GM12878 (cell line): ENCODE measurements at places on chromosomes 3 and 15.
A peak's percentile ranks its signal among the peaks of the same experiment; 100 is the strongest.

- no peak for DNase-seq
- no peak overlapping the region for H3K4me3 ChIP-seq
- H3K36me3 ChIP-seq = no peaks in the 10 kb centered on the region; the same call in 1 of the 2 replicates
- H3K27me3 ChIP-seq = no peaks in the 10 kb centered on the region
These were observed 15.5 kb downstream of the DZIP3 start for GRCh38 chr3:108605028-108605427.

DNA sequence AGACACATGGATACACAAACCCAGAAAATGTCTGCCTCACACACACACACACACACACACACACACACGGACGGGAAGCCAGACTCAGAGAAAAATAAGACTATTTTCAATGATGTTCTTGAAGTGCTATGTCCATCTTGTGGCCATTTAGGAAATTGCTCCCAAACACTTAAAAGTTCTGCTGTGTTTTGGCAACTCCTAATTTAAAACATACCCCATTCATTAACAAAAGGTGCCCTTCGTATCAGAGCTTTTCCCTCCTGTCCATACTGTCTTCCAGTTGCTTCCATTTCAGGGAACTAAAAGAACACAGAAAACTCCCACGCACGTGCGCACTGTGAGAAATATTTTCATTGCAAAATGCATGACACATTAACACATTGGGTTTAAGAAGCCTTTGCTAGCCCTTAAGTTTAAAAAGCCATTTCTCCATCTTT, 44.6 kb downstream of the SLC12A1 start:
- no peaks in the 10 kb centered on the region for H3K4me1 ChIP-seq
- H3K27ac ChIP-seq = no peak overlapping the region
- no peak overlapping the region for H3K4me3 ChIP-seq
- no peaks in the 10 kb centered on the region for H3K36me3 ChIP-seq
- H3K27me3 ChIP-seq = no peaks in the 10 kb centered on the region; the same call in none of the 2 replicates
- DNase-seq = peak; percentile 17

- H3K36me3 ChIP-seq = no peaks in the 10 kb centered on the region
- peaks cover 3% of the 10 kb centered on the region; the same call in 1 of the 2 replicates for H3K27me3 ChIP-seq
- no peak overlapping the region for H3K4me3 ChIP-seq
- H3K27ac ChIP-seq = no peak overlapping the region
These were observed 231.0 kb upstream of the IGF1R start for GRCh38 chr15:98417346-98417745.

- no peak overlapping the region for H3K27ac ChIP-seq
- peaks cover 13% of the 10 kb centered on the region for H3K4me1 ChIP-seq
- H3K4me3 ChIP-seq = no peak overlapping the region
- H3K36me3 ChIP-seq = no peaks in the 10 kb centered on the region
- H3K27me3 ChIP-seq = no peaks in the 10 kb centered on the region
These were observed 161.5 kb downstream of the FOXP1 start for GRCh38 chr3:71421820-71422566.

- H3K27ac ChIP-seq = peak overlapping the region; percentile 94
- H3K4me3 ChIP-seq = peak overlapping the region; percentile 91
- H3K27me3 ChIP-seq = no peaks in the 10 kb centered on the region
- DNase-seq = peak; percentile 5
- H3K4me1 ChIP-seq = peaks cover 7% of the 10 kb centered on the region
These were observed 1.0 kb upstream of the ARIH1 start for GRCh38 chr15:72472992-72473610.

- no peaks in the 10 kb centered on the region for H3K36me3 ChIP-seq
- H3K27me3 ChIP-seq = no peaks in the 10 kb centered on the region; the same call in 1 of the 2 replicates
- H3K27ac ChIP-seq = no peak overlapping the region
- no peak for DNase-seq
- no peak overlapping the region for H3K4me3 ChIP-seq
These were observed 100.8 kb downstream of the SLCO3A1 start for GRCh38 chr15:91954292-91954691.

DNA sequence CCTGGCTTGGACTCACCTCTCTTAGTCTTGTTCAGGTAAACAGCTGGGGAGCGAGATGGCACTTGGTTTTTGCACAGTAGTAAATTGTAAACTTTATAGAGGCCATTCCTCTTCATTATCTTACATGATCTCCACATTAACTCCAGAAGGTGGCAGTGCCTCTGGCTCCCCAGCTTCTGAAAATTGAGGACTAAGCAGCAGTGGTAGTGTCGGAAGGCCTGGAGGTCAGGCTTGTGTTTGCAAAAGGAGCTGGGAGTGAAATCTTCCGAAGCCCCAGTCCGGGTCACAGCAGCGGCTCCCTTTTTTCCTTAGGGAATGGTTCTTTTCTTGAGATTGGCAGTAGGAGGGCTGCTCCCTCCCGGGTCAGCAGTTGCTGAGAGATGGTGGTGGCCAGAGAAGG, 85.7 kb downstream of the FNDC3B start:
- no peaks in the 10 kb centered on the region for H3K4me1 ChIP-seq
- H3K27ac ChIP-seq = no peak overlapping the region
- no peak for DNase-seq

- no peak overlapping the region for H3K4me3 ChIP-seq
- H3K27ac ChIP-seq = no peak overlapping the region
- no peaks in the 10 kb centered on the region for H3K27me3 ChIP-seq
- no peaks in the 10 kb centered on the region for H3K4me1 ChIP-seq
- H3K36me3 ChIP-seq = no peaks in the 10 kb centered on the region
These were observed 125.2 kb downstream of the CFAP20DC start for GRCh38 chr3:58924578-58924977.

GRCh38 chr3:10558736-10559135, 53.4 kb upstream of the ATP2B2 start:
- no peak overlapping the region for H3K4me3 ChIP-seq
- H3K36me3 ChIP-seq = no peaks in the 10 kb centered on the region
- peaks cover 5% of the 10 kb centered on the region for H3K4me1 ChIP-seq
- DNase-seq = no peak
- H3K27me3 ChIP-seq = no peaks in the 10 kb centered on the region; the same call in 1 of the 2 replicates
- no peak overlapping the region for H3K27ac ChIP-seq

DNA sequence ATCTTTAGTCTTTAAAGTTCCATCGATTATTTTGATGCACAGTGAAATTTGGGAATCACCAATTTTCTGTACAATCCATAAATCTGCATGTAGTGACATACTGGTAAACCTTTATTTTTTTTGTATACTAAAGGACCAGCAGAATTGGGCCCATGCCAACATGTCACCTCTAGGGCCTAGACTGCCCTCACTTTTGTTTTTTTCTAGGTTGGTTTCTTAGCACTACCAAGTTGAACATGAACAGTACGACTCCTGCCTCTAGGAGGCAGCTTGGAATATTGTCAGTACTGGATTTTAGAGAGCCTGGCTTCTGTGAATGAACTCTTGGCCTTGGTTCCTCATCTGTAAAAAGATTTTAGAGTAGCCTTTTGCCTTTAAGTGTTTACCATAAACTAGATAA, 32.3 kb downstream of the NKIRAS1 start:
- no peaks in the 10 kb centered on the region for H3K4me1 ChIP-seq
- no peak overlapping the region for H3K27ac ChIP-seq
- no peaks in the 10 kb centered on the region for H3K27me3 ChIP-seq
- no peak overlapping the region for H3K4me3 ChIP-seq

DNA sequence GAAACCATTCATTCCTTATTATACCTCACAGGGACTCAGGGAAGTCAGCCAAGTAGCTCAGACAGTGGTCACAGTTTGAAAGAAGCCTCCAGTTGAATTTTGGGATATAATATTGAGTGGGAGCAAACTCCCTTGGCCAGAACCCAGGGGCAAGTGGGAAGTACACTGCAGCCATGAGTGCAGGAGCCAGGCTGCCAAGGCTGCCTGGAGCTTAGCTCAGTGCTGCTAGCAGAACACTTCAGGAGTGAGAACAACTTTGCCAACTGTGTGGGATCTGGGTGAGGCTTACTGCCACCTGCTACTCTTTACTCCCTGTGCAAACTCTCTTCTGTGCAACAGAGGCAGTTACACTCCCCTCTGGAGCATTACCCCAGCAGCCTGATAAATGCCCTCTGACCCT, 4.6 kb downstream of the OR5K3 start:
- no peak overlapping the region for H3K27ac ChIP-seq
- no peak overlapping the region for H3K4me3 ChIP-seq
- H3K27me3 ChIP-seq = no peaks in the 10 kb centered on the region
- H3K36me3 ChIP-seq = no peaks in the 10 kb centered on the region
- DNase-seq = no peak

- H3K4me1 ChIP-seq = peaks cover 20% of the 10 kb centered on the region
- H3K36me3 ChIP-seq = no peaks in the 10 kb centered on the region
- H3K4me3 ChIP-seq = no peak overlapping the region; the same call in 1 of the 2 replicates
- no peaks in the 10 kb centered on the region for H3K27me3 ChIP-seq
- H3K27ac ChIP-seq = peak overlapping the region; percentile 38; the same call in 1 of the 2 replicates
These were observed 507.1 kb downstream of the IGSF11 start for GRCh38 chr3:118527514-118528044.

DNA sequence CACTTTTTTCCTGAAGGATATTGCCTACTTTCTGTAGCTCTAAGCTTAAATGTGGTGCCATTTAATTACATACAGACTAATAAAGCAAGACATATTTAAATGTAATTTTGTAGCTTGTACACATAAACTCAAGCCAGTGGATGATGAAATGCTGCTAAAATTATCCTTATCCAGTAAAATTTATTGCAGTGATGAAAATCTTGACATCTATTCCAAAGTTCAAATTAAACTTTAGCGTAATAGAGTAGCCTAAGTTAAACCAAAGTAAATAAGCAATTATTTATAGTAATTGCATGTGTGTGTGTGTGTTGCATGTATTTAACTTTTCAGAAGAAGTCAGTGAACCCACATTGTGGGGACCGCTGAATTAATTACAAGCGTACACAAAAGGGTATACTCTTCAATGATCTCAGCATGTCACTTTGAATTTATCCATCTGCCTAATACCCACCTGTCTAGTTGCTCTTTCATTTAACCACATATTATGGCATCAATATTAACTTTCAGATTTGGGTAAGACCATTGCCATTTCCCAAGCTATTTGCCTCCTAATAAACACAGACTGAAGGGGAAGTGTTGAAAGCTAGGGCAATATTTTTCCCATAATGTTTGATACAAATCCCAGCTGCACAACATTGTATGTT, 85.0 kb downstream of the MECOM start:
- no peak overlapping the region for H3K4me3 ChIP-seq
- no peak overlapping the region for H3K27ac ChIP-seq
- no peaks in the 10 kb centered on the region for H3K4me1 ChIP-seq
- no peaks in the 10 kb centered on the region for H3K36me3 ChIP-seq
- no peaks in the 10 kb centered on the region; the same call in 1 of the 2 replicates for H3K27me3 ChIP-seq

GRCh38 chr15:78054966-78055365, 22.5 kb downstream of the TBC1D2B start:
- H3K4me1 ChIP-seq = peaks cover 71% of the 10 kb centered on the region
- no peaks in the 10 kb centered on the region for H3K27me3 ChIP-seq
- no peak overlapping the region for H3K4me3 ChIP-seq
- no peak for DNase-seq
- peaks cover 5% of the 10 kb centered on the region for H3K36me3 ChIP-seq
- no peak overlapping the region for H3K27ac ChIP-seq

DNA sequence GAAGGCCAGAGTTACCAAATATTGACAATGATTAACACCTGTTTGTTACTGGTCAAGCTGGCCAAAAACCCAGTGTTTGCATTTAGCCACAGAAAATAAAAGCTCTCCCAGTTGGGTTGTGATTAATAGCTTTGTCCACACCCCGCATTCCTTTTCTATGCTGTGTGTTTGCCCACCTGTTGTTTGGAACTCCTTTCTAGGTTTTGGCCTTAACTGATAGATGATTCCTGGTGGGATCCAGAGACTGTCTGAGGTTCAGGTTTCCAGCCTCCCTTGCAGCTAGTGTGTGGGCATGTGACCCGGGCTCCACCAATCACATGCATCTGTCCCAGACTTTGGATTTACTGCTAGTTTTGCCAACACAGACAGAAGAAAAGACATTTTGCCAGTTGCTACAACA, 83.8 kb downstream of the PTPRG start:
- H3K36me3 ChIP-seq = no peaks in the 10 kb centered on the region
- H3K27ac ChIP-seq = no peak overlapping the region
- DNase-seq = no peak
- H3K4me1 ChIP-seq = no peaks in the 10 kb centered on the region

GRCh38 chr3:13884851-13885703, 5.2 kb upstream of the WNT7A start:
- H3K27ac ChIP-seq = no peak overlapping the region
- H3K27me3 ChIP-seq = peaks cover 6% of the 10 kb centered on the region
- H3K36me3 ChIP-seq = no peaks in the 10 kb centered on the region
- no peak for DNase-seq
- H3K4me1 ChIP-seq = no peaks in the 10 kb centered on the region

DNA sequence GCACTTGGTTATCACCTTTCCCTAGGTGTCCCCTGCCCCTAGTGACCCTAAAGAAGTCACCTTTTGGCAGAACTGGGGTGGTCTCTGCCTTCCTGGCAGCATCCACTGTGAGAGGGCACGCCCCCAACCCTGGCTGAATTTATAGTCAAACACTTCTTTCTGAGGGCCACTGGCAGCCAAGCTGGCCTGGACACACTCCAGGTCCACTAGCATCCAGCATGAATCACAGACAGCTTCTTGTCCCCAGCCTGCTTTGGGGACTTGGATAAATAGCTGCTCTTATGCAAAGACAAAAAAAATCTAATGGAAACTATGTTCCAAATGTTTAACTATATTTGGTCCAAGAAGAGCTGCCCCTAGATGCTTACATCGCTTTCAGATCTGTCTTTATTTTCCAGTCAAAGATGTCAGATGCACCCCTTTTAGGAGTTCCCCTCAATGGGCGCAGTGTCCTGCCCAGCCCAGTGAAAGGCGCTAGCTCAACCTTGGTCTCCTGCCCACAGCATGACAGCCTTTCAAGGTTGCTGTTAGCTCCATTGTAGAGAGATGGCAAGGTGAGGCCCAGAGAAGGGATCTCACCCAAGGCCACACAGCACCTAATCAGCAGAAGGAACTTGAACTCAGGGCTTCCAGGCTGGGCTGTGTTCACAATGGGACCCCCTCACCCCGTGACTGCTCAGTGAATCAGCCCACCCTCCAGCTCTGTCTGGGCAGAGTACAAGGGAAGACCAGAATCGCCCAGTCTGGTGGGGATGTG, 7.0 kb downstream of the RASL12 start:
- no peak for DNase-seq
- H3K36me3 ChIP-seq = no peaks in the 10 kb centered on the region
- H3K4me1 ChIP-seq = no peaks in the 10 kb centered on the region
- no peaks in the 10 kb centered on the region; the same call in 1 of the 2 replicates for H3K27me3 ChIP-seq
- no peak overlapping the region for H3K27ac ChIP-seq

DNA sequence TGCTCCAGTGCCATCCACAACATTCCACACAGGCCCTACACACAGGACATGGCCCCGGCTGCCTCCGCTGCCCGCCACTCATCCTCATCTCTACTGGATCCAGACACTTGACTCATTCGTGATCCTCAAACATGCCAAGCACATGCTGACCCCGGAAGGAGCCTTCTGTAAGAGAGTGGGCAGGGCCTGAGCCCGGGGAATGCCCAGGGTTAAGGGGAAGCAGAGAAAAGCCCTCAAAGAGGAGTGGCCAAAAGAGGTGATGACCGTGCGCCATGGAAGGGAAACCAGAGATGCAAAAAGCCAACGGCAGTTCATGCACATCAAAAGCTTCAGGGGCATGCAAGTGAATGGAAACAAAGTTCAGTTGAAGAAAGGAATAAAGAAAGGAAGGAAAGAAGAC, 46.1 kb downstream of the RFTN1 start:
- DNase-seq = peak; percentile 28
- H3K27ac ChIP-seq = peak overlapping the region; percentile 53
- peaks cover 28% of the 10 kb centered on the region for H3K4me1 ChIP-seq
- H3K36me3 ChIP-seq = peaks cover 24% of the 10 kb centered on the region
- H3K27me3 ChIP-seq = no peaks in the 10 kb centered on the region

- H3K36me3 ChIP-seq = no peaks in the 10 kb centered on the region
- H3K27me3 ChIP-seq = peaks cover 3% of the 10 kb centered on the region; the same call in 1 of the 2 replicates
- H3K4me3 ChIP-seq = no peak overlapping the region
- no peak overlapping the region for H3K27ac ChIP-seq
- DNase-seq = no peak
These were observed 76.0 kb upstream of the SLC25A26 start for GRCh38 chr3:66144568-66145407.
